ENCODE measurements at places on chromosomes 5 and 9.

DNA sequence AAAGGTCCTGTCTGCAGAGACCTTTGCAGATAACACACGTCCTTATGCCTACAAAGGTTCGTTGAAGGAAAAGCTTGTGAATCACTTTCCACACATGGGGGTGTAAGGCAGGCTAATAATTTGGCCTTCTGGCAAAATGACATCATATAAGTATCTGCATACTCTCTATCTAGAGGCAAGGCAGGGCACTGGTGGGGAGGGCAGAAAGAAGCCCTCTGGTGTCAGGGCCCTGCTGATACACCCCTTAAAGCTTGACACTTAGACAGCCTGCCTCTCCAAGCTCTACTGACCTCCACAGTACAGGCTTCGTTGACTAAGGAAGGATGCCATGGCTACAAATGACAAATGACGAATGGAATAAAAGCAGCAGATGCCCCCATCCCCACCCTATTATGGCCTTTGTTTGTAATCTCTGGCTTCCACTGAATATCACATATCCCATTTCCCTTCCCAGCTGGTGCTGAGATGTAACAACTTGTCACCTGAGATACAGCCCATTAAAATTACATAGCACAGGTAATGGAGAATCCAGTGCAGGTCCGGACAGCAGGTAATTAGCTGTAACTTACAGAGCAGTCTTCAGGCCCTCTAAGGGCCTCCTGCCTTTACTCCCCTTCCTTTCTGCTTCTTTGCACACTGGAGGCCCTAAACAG lies 76.9 kb upstream of the IFNK start:
- no peak for DNase-seq

- DNase-seq, result no peak
Observed at GRCh38 chr9:95049761-95050160, 267.7 kb downstream of the FANCC start.

GRCh38 chr5:76641514-76642120 lies 18.4 kb upstream of the F2RL2 start:
- peak; percentile 54 for DNase-seq

GRCh38 chr5:136734628-136735027 lies 369.3 kb upstream of the TRPC7 start:
- no peak for DNase-seq

- DNase-seq, result no peak
Observed at GRCh38 chr5:133708331-133708850, 96.0 kb upstream of the FSTL4 start.

DNA sequence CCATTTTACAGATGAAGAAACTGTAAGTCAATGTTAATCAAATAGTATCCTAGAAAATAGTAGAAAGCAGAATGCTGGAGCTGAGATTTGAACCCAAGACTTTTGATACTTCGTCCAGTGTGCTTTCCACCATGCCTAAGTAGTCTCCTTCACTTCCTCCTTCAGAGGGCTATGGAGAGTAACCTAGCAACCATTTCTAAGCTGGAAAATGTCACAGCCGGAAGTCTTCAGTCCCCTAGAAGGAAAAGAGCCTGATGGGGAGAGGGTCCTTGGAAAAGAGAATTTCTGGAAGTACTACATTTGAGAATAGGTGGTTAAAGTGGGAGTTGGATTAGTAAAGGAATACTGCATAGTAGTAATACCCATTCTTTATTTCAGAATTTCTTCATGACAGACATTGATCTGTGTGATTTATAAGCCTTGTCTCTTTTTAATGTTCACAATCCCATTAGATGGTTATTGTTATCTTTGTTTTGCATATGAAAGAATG lies 32.7 kb downstream of the PCDHAC2 start:
- no peak for DNase-seq

- DNase-seq, result no peak
Observed at GRCh38 chr9:104073098-104073769, 20.9 kb upstream of the SMC2 start.

- no peak for DNase-seq
Observed at GRCh38 chr5:133189881-133190280, 138.1 kb downstream of the HSPA4 start.

DNA sequence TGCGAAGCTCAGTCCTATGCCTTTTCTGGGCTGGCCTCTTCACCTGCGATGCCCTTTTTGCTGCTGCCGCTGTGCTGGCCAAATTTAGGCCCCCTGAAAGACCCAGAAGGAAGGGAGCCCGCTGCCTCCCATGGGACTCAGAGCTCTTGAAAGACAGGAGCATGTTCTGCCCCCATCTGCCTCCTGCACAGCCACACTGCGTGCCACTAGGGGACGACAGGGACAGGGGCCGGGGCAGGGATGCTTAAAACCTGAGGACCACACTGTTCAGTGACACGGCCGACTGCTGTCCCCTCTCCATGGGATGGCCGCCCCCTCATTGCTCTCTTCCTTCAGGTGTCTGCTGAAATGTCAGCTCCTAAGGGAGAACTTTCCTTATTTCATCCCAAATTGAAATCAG lies 132.4 kb downstream of the ADAMTS2 start:
- DNase-seq, result no peak

DNA sequence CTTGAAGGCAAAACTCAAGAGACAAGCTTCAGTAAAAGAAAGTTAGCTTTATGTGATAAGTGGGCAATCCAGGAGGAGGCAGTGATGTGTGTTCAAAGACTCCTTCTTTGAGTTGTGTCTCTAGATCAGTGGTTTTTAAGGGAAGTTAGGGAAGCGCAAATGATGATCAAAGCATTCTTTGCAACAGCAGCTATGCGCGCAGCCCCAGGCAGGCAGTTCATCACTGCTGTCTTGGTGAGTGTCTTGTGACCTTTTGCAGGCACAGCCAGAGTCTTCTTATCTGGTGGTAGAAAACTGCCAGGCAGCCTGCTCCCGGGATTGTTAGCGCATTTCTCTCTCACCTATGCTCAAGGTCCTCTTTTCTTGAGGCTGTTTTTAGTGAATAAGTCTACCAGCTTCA lies 40.3 kb upstream of the CLK4 start:
- DNase-seq, result no peak

DNA sequence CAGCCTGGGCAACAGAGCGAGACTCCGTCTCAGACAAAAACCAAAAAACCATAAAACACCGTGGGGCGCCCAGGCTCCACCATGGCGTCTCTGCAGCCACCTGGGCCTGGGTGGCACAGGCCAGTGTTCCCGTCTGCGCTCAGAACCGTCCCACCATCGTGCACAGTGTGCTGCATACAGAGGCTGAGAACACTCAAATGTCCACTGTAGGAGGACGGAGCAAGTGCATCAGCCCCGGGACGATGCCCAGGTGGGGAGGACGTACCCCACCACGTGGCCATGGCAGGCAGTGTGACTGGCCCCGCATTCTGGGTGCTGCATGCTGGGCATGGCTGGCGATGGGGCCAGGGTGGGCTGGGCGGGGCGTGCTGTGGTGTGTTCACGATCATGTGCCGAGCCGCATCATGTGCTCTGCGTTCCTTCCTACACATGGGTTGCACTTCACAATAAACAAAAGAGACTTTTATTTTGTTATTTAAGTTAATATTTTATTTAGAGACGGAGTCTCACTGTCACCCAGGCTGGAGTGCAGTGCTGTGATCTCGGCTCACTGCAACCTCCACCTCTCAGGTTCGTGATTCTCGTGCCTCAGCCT lies 37.8 kb downstream of the EXD3 start:
- DNase-seq, result no peak

DNA sequence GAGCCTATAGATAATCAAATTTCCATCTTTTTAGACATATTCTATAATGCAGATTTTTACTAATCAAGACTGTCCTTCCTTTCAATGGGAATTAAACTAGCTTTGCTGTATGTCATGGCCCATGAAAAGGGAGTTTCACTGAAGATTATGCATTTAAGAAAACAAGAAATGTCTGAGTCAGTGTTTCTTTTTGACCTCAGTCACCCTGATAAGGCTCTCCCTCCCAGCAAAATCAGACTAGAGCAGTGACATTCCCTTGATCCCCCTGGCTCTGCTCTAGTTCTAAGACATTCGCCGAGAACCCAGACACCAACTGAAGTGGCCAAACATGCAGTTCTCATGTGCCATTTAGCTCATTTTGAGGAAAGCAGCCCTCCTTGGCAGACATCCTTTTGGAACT lies 442.0 kb downstream of the ACTL7B start:
- no peak for DNase-seq

DNA sequence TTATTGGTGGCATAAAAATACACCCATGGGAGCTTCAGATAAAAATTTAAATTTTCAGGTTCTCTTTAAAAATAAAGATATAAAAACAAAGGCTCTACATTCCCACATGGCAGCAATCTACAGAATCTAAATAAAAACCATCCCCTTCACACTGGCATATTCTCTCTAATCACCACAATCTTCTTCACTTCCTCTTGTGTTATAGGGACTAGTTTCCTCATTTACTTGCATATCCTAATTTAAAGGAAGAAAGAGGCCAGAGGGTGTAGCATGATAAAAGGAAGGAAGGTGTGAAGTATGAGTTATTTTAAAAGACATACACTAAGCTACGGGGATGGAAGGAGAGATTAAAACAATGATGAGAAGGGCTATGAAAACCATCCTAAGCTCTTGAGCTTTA lies 390.5 kb downstream of the ZNF608 start:
- no peak for DNase-seq

DNA sequence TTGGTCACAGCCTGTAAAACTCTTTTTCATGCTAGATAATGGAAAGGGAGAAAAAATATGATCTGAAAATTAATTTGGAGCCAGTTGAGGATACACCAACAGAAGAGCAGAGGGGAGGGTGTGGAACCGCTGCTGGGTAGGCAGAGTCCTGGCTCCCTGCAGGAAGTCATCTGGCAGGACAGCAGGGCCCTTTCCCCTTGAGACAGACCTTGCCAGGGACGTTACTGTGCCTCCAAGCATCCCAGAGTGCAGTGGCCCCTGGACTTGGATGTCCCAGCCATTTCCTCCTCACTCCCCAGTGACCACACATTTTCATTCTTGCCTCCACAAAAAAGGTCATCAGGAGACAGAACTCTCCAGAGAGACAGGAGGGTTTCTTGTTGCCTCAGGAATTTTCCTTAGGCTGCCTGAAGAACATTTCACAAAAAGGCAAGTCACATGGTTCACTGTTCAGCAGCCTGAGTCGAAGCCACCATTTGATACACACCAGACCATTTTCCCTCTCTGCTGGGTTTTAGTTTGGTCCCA lies 5.9 kb downstream of the TRPM3 start:
- DNase-seq, result no peak

GRCh38 chr5:143148771-143149170 lies 254.7 kb downstream of the NR3C1 start:
- no peak for DNase-seq

DNA sequence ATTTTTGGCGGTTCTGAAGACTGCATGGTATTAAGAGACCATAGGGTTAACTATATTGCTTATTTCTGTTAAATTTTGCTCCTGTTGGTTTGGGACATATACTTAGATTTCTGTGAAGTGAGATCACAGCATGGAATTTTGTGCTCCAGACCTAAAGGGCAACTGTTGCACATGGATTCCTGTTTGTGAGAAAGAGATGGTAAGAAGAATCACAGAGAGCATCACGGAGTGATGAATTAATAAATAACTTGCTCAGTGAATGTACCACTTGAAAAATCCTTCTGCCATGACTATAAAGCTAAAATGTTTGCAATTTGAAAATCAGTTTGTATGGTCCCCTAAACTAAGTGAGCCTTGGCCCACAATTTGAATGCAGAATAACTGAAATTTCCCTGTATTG lies 4.5 kb downstream of the PSAT1 start:
- no peak for DNase-seq

GRCh38 chr5:41985945-41986695 lies 61.0 kb downstream of the FBXO4 start:
- DNase-seq, result no peak

DNA sequence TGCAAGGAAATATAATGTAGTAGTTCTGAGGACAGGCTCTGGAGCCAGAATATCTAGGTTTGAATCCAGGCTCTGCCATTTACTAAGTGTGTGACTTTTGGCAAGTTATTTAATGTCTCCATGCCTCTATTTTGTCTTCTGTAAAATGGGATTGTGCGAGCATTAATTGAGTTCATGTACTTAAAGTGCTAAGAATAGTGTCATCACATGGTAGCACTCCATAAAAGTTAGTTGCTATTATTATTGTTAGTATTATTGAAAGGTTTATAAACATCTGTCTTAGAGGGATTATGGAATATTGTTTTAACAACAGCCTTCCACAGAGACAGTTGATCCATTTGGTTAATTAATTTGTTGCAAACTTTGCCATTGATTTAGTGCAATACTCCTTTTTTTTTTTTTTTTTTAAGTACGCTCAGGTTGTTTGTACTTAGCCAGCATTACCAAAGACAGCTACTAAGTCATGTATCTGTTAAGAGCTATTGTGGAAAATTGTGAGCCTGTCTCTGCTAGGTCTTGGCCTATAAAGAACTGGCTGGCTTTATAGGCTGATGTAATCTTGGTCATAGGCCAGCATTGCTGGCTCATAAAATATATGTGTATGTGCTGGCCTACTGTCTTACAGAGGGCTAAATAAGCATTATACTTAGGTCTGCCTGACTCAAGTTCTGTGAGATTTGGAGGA lies 174.7 kb downstream of the WDR70 start:
- no peak for DNase-seq

- DNase-seq, result no peak
Observed at GRCh38 chr9:105289305-105289704, 44.9 kb downstream of the SLC44A1 start.

GRCh38 chr9:36486329-36486932 lies 86.3 kb upstream of the MELK start:
- DNase-seq, result peak; percentile 8

DNA sequence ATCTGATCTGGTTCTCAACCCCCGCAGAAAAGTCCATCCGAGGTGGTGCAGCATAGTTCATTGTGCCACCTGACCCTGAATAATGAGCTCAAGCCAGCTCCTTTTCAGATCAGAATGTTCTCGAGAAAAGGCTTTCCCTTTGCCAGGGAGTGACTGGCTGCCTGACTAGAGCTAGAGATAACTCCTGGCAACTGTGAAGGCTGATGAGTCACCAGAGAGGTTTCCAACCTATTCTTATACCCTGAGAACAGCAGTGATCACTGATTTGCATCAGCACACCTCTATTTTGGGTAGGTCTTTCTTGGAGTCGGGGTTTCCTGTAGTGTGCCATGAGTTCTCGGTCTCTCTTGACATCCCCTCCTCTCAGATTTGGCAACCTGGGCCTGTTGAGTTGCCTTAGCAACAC lies 127.9 kb downstream of the PIK3R1 start:
- no peak for DNase-seq

DNA sequence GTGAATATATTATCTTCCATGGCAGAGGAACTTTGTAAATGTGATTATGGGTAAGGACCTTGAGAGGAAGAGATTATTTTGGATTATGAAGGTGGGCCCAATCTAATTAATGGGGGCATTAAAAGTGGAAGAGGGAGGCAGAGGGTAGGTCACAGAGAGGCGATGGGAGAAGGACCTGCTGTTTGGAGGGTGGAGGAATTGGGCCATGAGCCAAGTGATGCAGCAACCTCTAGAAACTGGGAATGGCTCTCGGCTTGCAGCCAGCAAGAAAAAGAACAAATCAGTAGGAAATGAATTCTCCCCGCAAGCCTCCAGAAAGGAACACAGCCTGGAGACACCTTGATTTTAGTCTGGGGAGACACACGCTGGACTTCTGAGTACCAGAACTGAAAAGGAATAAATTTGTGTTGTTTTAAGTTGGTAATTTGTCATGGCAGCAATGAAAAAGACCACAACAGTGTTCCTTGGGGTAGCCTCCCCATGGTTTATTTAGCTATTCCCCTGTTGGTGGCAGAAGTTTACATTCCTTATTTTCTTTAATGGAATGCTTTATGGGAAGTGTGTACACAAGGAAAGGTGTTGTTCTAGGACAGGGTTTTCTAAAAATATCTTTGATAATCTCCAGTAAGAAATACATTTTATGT lies 103.6 kb downstream of the HSPA4 start:
- DNase-seq, result no peak

- no peak for DNase-seq
Observed at GRCh38 chr5:175797521-175798038, 73.8 kb upstream of the CPLX2 start.

Data from stimulated activated CD4-positive, alpha-beta T cell treated with anti-CD3 and anti-CD28 coated beads, Interleukin-12 subunit alpha, Interleukin-12 subunit beta, amount 100 ng/mL, for 4 hours (primary cell).